ENCODE measurements at places on chromosomes 4 and X. TPM values are rescaled to one million over a fixed set of nuclear protein-coding genes. Genes with fewer than 3 reads are reported as not detected.

Gene NAP1L3
- total RNA-seq = 3.3 TPM

Gene SPRY1
- 79.9 TPM for total RNA-seq

Gene RAPGEF2
- total RNA-seq = 49.5 TPM

Gene FREM3
- total RNA-seq = not detected

Gene PNMA5
- not detected for total RNA-seq

Gene VEGFD
- 8.6 TPM for total RNA-seq

Gene GUCY1B1
- total RNA-seq = 101 TPM

Gene GABRG1
- not detected for total RNA-seq

Gene KLHL4
- total RNA-seq = 2.3 TPM

Gene TRO
- total RNA-seq = 9.7 TPM

Gene BMP15
- not detected for total RNA-seq
